ENCODE measurements at places on chromosomes 5 and 9.
A peak's percentile ranks its signal among the peaks of the same experiment; 100 is the strongest.

GRCh38 chr5:148060309-148060708 is 3.5 kb upstream of the SPINK5 start:
- no peak for DNase-seq

- DNase-seq: no peak
Measured at GRCh38 chr9:120362446-120362845, 217.5 kb downstream of the CDK5RAP2 start.

DNA sequence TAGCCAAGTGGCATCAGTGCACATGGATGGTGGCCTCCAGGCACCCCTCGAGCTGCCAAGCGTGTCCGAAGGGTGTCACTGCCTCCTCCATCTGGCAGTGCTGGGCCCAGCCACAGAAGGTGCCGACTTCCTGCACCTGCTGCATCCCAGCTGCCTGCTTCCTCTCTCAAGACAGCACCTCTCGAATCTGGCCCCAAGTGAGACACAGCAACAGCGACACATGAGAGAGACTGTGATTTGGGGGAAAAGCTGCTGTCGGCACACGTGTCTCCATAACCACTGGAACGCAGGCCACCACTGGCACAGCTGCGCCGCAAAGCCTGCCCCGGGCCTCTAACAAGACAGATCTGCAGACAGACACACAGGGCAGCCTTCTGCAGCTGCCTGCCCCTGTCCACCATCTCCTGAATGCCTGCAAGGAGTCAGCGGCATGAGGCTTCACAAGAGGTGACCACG is 8.8 kb downstream of the CLPTM1L start:
- DNase-seq: no peak

- DNase-seq: no peak
Measured at GRCh38 chr5:7271435-7272084, 124.4 kb upstream of the ADCY2 start.

DNA sequence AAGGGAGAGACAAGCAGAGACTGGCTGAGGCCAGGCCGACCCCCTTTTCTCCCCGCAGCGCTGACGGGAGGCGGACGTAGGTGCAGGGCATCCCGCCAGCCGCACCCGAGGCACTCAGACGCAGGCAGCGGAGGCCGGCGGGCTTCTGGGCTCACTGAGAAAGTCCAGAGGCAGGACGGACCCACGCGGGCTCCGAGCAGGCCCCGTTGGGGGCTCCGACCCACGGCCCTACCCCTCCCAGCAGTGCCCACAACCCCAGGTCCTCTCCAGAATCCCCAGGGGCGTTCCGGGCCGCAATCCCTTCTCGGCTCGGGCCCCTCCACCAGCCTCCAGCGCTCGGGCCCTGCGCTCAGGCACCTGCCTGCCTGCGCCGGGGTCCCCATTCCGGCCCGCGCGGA is 543 bp downstream of the MTMR12 start:
- peak; percentile 40 for DNase-seq

- no peak for DNase-seq
Measured at GRCh38 chr9:27349698-27350080, 52.7 kb upstream of the EQTN start.

GRCh38 chr5:164352695-164353094 is 847.3 kb downstream of the MAT2B start:
- no peak for DNase-seq

DNA sequence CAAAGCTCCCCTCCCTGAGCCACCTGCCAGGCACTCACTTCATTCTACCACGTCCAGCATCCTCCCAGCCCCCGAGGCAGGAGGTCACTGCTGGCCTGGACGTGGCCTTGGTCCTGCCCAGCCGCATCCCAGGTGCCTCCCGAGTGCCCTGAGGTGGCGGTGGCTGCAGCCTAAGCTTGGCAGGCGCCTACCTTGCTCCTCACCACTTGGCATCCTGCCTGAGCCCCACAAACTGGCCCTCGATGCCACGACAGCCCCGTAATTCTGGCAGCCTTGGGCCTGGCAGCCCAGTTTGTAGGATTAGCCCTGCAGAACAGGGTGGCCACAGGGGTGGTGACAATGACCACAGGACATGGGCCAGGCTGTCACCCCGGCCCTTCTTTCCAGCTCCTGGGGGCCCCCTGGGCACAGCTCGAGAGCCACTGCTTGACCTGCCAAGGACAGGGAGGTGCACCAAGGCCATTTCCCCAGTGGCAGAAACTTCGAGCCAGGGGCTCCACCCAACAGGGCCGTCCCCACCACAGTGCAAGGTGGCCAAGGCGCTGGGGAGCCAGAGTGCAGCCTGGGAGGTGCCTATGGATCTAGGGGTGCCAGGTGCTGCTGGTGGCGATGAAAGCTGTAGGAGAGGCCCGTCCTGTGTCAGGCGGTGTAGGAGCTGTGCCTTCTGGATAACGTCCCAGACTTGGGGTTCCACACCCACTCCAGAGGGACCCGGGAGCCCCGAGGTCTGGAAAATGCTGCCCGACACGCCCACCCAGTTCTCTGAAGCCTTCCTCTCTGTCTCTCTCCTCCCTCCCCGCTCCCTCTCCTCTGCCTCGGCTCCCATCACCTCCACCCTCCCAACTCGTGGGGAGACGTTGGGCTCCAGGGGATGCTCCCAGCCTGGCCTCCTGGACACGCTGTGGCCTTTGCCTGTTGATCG is 18.4 kb downstream of the NKD2 start:
- no peak for DNase-seq

DNA sequence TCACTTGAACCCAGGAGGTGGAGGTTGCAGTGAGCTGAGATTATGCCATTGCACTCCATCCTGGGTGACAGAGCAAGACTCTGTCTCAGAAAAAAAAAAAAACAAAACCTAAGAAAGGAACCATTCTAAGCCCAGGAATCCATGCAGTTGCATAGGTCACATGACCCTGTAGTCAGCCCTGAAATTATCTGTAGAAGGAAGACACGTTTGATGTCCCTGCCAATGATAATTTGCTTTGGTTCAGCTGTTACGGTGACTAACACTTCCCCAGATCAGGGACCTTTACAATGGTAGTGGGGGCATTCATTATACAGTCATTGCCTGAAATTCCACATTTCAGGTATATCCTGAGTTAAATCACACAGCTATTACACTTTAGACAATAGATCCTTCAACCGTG is 50.5 kb downstream of the PRKACG start:
- no peak for DNase-seq

- DNase-seq: peak; percentile 28
Measured at GRCh38 chr5:88778736-88779135, 104.2 kb downstream of the MEF2C start.

DNA sequence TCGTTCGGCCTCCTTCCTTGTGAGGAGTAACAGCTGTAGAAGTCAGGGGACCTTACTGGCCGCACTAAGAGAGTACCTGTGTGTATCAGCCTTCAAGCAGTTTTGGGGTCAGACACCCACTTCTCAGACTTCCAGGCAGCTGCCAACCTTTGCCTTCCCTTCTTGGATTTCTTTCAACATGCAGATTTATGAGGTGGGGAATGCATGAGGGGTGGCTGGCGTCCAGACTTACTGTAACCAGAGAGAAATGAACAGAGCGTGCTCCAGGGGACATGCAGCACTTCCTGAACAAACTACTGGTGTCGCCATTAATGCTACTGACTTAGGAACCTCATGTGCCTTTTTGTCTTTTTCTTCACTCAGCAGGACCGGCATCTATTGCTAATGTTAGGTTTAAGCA is 46.7 kb downstream of the INSYN2B start:
- no peak for DNase-seq

GRCh38 chr9:4333787-4334186 is 33.9 kb upstream of the GLIS3 start:
- no peak for DNase-seq

DNA sequence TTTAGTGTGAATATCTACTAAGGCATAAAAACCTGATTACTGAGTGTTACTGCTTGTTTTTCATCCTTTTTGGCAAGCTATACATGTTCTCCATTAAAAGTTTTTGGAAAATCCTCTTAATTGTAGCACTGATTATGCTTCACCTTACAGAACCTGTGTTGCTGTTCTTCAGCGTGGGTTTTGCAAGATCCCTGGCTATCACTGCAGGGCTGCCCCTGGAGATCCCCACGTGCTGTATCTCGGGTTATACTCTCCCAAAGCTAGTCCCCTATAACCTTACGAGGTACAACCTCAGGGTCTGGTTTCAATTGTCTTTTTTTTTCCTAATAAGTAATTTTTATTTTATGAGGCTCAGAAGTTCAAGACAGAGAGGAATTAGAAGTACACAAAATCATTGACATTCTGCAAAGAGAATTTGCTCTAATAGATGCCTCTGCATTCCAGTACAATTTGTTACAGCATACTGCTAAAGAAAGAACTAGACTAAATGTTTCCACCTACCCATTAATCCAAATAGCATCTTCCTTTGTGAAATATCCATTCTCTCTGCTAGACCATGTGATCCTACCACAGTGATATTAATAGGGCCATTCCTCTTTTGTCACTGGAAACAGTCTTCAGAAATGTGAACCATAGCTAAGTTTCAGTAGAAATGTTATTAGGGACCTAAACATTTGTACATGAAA is 25.8 kb upstream of the CAMK4 start:
- DNase-seq: no peak
